ENCODE measurements at places on chromosomes 6 and 20.

DNA sequence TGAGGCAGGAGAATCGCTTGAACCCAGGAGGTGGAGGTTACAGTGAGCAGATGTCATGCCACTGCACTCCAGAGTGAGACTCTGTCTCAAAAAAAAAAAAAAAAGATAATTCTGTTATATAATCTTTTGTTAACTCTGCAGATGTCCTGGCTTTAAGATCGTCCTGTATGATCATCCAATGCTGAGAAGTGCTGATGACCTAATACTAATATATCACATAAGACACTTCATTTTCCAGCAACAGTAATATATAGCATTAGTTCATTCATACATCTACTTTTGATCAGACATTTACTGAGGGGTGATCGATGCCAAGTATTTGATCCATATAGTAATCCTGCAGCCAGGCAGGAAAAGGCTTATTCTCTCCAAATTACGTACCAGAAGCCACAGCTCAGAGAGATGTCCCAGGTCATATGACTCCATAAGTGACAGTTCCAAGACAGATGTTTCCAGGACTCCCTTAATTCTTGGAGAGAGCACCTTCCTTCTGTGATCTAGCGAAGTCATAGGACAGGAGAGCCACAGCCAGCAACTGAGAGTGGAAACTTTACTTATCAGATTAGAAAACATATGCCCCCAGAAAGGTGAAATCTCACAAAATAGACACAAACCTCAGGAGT lies 60.7 kb downstream of the SHLD1 start:
- no peak for DNase-seq

GRCh38 chr6:123550052-123550617 lies 86.6 kb downstream of the TRDN start:
- no peak for DNase-seq

- no peak for DNase-seq
These were observed 269.8 kb downstream of the CDC5L start for GRCh38 chr6:44657206-44657819.

DNA sequence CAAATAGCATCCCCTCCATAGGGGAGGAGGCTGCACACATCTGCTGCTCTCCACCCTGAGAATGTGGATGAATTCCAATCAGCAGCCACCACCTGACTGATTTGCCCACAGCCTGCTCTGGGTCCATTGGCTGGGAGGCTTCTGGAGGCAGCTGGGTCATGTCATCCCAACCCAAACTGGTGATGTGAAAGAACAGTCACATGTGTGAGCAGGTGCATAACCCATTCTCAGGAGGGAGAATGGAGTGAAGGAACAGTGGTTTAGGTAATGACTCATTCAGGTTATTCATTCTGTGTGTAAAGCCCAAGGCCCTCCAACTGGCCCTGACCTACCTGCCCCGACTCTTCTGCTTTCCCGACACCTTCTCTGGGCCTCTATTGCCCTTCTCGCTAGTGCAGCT lies 90.9 kb upstream of the GCM1 start:
- no peak for DNase-seq

- no peak for DNase-seq
These were observed 138.8 kb downstream of the KHDRBS2 start for GRCh38 chr6:62146954-62147853.

Measured in NCI-H1105 (cell line).